ENCODE measurements at places on chromosomes 6 and 20. TPM values are rescaled to one million over a fixed set of nuclear protein-coding genes. Genes with fewer than 3 reads are reported as not detected.

The AK9 gene
- total RNA-seq, result 5.8 TPM

The PACSIN1 gene
- total RNA-seq, result 0.08 TPM

The LCA5 gene
- 2.0 TPM for total RNA-seq

The GMEB2 gene
- 14.2 TPM for total RNA-seq

The VGLL2 gene
- not detected for total RNA-seq

The ALDH8A1 gene
- not detected for total RNA-seq

The FAM209B gene
- total RNA-seq, result 1.5 TPM
